ENCODE measurements at places on chromosomes 11 and 22.

GRCh38 chr22:38727123-38727522 lies 21.4 kb downstream of the GTPBP1 start:
- no peak overlapping the region for H3K27ac ChIP-seq
- H3K36me3 ChIP-seq = peaks cover 40% of the 10 kb centered on the region
- no peak for DNase-seq
- peaks cover 15% of the 10 kb centered on the region for H3K4me1 ChIP-seq

DNA sequence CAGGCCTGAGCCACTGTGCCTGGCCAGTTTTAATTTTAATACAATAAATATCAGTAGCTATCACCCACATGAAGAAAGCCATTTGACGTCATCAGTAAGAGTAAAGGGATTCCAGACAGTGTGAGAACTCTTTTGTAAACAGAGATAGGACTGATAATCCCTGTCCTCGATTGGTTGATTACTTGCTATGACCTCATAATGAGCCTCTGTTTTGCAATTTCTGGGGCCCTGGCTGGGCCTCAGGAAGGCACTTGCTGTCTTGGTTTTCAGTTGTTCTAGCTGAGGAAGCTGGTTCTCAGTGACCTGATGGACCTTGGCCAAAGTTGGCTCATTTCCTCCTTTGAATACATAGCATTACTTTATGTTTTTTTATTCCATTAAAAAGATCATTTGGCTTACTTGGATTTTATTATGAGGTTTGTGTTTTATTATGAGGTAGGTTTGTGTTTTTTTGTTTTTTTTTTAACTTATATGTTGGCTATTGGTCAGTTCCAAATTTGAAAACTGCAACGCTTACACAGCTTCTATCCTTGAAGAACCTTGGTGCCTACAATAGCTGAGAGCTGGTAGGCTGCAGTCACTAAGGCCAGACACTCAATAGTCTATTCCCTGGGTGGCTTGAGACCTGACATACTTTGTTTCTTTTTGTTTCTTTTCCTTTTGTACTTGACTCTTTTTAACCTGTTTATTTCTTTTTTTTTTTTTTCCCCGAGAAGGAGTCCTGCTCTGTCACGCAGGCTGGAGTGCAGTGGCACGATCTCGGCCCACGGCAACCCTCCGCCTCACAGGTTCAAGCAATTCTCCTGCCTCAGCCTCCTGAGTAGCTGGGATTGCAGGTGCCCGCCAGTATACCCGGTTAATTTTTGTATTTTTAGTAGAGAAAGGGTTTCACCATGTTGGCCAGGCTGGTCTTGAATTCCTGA lies 20.0 kb downstream of the MARK2 start:
- H3K4me1 ChIP-seq = peaks cover 31% of the 10 kb centered on the region
- H3K27ac ChIP-seq = peak overlapping the region; percentile 60
- H3K36me3 ChIP-seq = no peaks in the 10 kb centered on the region
- H3K4me3 ChIP-seq = no peak overlapping the region
- H3K27me3 ChIP-seq = no peaks in the 10 kb centered on the region
- no peak for DNase-seq

- peaks cover 22% of the 10 kb centered on the region for H3K27me3 ChIP-seq
- H3K36me3 ChIP-seq = no peaks in the 10 kb centered on the region
- no peak overlapping the region for H3K27ac ChIP-seq
Measured at GRCh38 chr11:116540645-116541304, 232.0 kb downstream of the BUD13 start.

DNA sequence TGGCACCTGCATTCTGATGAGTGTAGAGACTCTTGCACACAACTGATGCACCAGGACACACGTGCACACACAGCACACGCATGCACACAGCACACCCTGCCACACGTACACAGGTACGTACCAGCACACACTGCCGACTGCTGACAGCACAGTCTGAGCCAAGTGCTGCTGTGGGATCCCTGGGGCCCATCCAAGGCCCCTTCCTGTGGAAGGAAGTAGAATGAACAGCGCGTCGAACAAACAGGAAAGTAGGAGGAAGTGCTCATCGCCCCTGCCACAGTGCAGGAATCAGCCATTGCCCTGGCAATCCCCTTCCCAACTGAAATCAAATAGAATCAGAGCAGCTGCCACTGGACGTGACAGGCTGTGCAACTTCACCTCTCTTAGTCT lies 57.9 kb downstream of the CD82 start:
- peaks cover 8% of the 10 kb centered on the region for H3K36me3 ChIP-seq
- H3K27me3 ChIP-seq = no peaks in the 10 kb centered on the region
- no peak overlapping the region for H3K4me3 ChIP-seq
- no peak overlapping the region for H3K27ac ChIP-seq

GRCh38 chr11:114180301-114181055 lies 115.7 kb upstream of the NNMT start:
- H3K4me3 ChIP-seq = peak overlapping the region; percentile 72
- peaks cover 94% of the 10 kb centered on the region for H3K4me1 ChIP-seq
- H3K27ac ChIP-seq = peak overlapping the region; percentile 25
- DNase-seq = no peak
- no peaks in the 10 kb centered on the region for H3K27me3 ChIP-seq

- no peaks in the 10 kb centered on the region for H3K4me1 ChIP-seq
- H3K27ac ChIP-seq = no peak overlapping the region
- H3K4me3 ChIP-seq = no peak overlapping the region
- no peak for DNase-seq
- no peaks in the 10 kb centered on the region for H3K27me3 ChIP-seq
- no peaks in the 10 kb centered on the region for H3K36me3 ChIP-seq
Measured at GRCh38 chr11:104534278-104534677, 364.0 kb downstream of the CASP12 start.

- DNase-seq = no peak
- H3K36me3 ChIP-seq = no peaks in the 10 kb centered on the region
- H3K4me1 ChIP-seq = no peaks in the 10 kb centered on the region
- no peak overlapping the region for H3K4me3 ChIP-seq
- H3K27me3 ChIP-seq = no peaks in the 10 kb centered on the region
Measured at GRCh38 chr11:132777067-132777975, 755.0 kb downstream of the OPCML start.
